Chondrocyte (in vitro differentiated cells): ENCODE measurements at places on chromosomes 6 and 20. TPM values are rescaled to one million over a fixed set of nuclear protein-coding genes. Genes with fewer than 3 reads are reported as not detected.

DNA sequence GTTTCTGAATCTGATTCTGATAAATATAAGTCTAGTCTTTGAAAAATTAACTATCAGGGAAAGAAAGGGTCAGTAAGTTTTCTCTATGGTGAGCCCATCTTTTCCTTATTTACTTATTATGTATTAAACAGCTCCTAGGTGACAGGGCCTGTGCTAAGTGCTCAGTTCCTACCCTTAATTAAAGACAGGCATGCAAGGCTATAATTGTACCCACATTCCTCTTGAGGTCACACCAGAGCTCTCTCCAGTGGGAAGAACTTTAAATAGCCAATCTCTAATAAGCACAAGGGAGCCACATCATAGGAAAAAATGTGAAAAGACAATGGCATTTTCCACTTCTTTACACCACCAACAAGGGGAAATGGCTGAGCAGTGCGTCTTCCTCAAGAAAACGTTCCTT lies 421.8 kb upstream of the SLC35B3 start:
- H3K4me3 ChIP-seq: no peak overlapping the region
- no peaks in the 10 kb centered on the region for H3K27me3 ChIP-seq
- peaks cover 18% of the 10 kb centered on the region for H3K4me1 ChIP-seq
- DNase-seq: no peak
- H3K36me3 ChIP-seq: no peaks in the 10 kb centered on the region
- no peak overlapping the region for H3K27ac ChIP-seq

PNPLA1 gene
- total RNA-seq: not detected in 3 replicates

GRCh38 chr20:5686384-5687105 lies 63.7 kb upstream of the SHLD1 start:
- DNase-seq: no peak
- H3K4me3 ChIP-seq: no peak overlapping the region
- H3K27me3 ChIP-seq: peaks cover 3% of the 10 kb centered on the region
- no peak overlapping the region for H3K27ac ChIP-seq
- H3K4me1 ChIP-seq: no peaks in the 10 kb centered on the region
- no peaks in the 10 kb centered on the region for H3K36me3 ChIP-seq

KIFC1 gene
- 7.4 to 10.4 TPM (median 8.1 TPM) in 3 replicates for total RNA-seq

EYS gene
- not detected in 3 replicates for total RNA-seq

- peaks cover 35% of the 10 kb centered on the region for H3K4me1 ChIP-seq
- H3K27me3 ChIP-seq: no peaks in the 10 kb centered on the region
- no peaks in the 10 kb centered on the region for H3K36me3 ChIP-seq
- H3K4me3 ChIP-seq: no peak overlapping the region
Observed at GRCh38 chr20:63908008-63908682, 13.2 kb downstream of the DNAJC5 start.

GTSF1L gene
- total RNA-seq: not detected in 3 replicates

GRCh38 chr20:7366189-7366588 lies 574.1 kb downstream of the HAO1 start:
- H3K4me1 ChIP-seq: no peaks in the 10 kb centered on the region
- no peaks in the 10 kb centered on the region for H3K27me3 ChIP-seq
- H3K27ac ChIP-seq: no peak overlapping the region

GRCh38 chr6:35359744-35360348 lies 17.5 kb downstream of the PPARD start:
- H3K36me3 ChIP-seq: peaks cover 7% of the 10 kb centered on the region
- no peak overlapping the region for H3K4me3 ChIP-seq
- DNase-seq: no peak
- H3K4me1 ChIP-seq: peaks cover 68% of the 10 kb centered on the region
- peak overlapping the region; percentile 82 for H3K27ac ChIP-seq

TSHZ2 gene
- 0.28 to 0.37 TPM in 2 of 3 replicates, not detected in the other for total RNA-seq

DNA sequence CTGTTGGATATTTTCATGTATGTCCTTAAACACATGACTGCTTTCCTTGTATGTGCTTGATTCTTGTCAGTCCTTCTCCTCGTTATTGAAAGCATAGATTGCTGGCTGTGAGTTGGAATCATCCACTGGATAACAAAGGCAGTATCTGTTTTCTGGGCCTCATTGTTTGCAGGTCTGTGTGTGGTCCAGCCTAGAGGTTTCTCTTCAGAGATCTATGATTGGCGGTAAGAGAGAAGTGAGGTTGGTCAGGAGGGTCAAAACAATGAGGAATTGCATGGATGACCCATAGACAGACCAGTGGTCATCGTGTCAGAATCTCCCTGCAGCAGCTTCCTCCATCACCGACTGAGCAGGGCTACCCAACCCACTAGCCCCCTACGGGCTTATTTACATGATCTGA lies 915.0 kb downstream of the KIF16B start:
- no peaks in the 10 kb centered on the region for H3K27me3 ChIP-seq
- no peaks in the 10 kb centered on the region for H3K36me3 ChIP-seq
- H3K4me3 ChIP-seq: no peak overlapping the region
- H3K27ac ChIP-seq: no peak overlapping the region

GRCh38 chr6:128164254-128164653 lies 263.4 kb upstream of the THEMIS start:
- H3K4me3 ChIP-seq: no peak overlapping the region
- no peak overlapping the region for H3K27ac ChIP-seq
- peaks cover 14% of the 10 kb centered on the region for H3K4me1 ChIP-seq
- H3K36me3 ChIP-seq: no peaks in the 10 kb centered on the region
- H3K27me3 ChIP-seq: no peaks in the 10 kb centered on the region
- DNase-seq: no peak

- no peak for DNase-seq
- peak overlapping the region; percentile 79 for H3K27ac ChIP-seq
- no peaks in the 10 kb centered on the region for H3K27me3 ChIP-seq
- H3K4me1 ChIP-seq: peaks cover 65% of the 10 kb centered on the region
Observed at GRCh38 chr20:57999465-58000111, 228.9 kb downstream of the ANKRD60 start.

DNA sequence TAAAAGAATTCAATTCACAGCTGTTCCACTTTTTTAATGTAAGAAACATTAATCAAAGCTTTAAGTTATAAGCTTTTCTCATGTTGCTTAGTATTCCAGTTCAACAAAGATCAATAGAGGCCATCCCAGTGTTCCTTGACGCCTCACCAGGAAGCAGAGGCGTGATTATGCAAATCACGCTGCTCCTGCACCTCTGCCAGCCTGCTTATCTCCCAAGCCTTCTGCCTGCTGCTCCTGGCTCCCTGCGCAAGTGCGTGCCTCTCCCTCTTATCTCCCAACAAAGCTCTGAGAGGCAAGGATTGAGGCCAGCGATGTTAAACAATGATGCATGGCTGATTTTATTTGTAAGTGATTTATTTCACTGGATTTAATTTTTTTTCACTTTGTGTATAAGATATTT lies 42.8 kb downstream of the INSM1 start:
- no peaks in the 10 kb centered on the region for H3K4me1 ChIP-seq
- H3K27ac ChIP-seq: no peak overlapping the region
- no peak for DNase-seq
- H3K27me3 ChIP-seq: no peaks in the 10 kb centered on the region
- H3K4me3 ChIP-seq: no peak overlapping the region

F13A1 gene
- total RNA-seq: 0.94 to 2.9 TPM (median 2.7 TPM) in 3 replicates

GRCh38 chr20:40254023-40254772 lies 434.8 kb downstream of the MAFB start:
- no peak for DNase-seq
- H3K4me3 ChIP-seq: no peak overlapping the region
- no peak overlapping the region for H3K27ac ChIP-seq
- H3K36me3 ChIP-seq: peaks cover 2% of the 10 kb centered on the region

KCNQ2 gene
- not detected in 3 replicates for total RNA-seq
